NCI-H345 (cell line): ENCODE measurements at places on chromosomes 4 and X.

- DNase-seq = no peak
Observed at GRCh38 chr4:17535906-17536305, 20.9 kb downstream of the CLRN2 start.

- no peak for DNase-seq
Observed at GRCh38 chr4:81666491-81666890, 194.8 kb upstream of the RASGEF1B start.

- no peak for DNase-seq
Observed at GRCh38 chr4:60709061-60709460, 491.1 kb upstream of the ADGRL3 start.

DNA sequence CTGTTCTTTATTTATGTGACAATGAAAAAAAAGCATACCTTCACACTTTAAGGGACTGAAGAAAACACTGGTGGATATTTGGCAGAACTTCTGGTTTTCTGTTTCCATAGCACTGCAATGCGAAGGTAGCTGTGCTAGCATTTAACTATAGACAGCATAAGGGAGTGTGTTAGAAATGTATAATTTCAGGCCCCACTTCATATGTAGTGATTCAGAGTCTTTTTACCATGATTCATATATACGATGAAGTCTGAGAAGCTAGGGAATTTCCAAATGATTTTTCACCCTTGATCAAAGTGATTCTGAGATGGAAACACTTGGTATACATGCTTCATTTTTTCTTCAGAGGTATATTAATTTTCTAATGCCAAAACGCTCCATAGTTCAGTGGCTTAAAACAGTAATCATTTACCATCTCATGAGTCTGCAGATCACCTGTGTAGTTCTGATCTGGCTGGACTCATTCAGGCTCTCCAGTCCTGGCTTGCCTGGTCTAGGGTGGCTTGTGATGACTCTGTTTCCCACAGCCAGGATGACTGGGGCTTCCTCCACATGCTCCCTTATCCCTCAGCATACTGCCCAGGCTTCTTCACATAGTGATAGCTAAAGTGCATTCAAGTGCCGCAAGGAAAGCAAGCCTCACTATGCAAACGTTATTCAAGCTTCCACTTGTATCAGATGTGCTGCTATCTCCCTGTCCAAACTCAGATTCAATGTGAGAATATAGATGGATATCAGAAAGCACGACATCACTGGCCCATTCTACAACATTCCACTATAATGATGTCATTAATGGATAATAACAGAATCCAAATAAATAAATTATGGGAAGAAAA lies 790.1 kb downstream of the TECRL start:
- no peak for DNase-seq

DNA sequence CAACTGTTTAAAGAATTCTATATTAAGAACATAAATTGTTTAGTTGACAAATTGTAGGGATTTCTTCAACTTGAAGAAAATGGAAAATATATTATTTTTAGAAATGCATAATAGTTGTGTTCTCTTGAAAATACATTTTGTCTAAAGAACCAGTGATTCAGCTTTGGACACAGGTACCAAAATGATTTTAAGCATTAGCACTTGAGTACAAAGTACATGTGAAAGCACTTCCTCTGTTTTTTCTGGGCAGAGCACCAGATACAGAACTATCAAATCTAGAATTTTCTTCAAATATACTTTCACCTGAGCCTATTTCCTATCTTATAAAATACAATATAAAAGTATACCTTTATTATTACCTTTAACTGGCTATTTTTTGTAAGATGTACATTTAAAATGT lies 539.8 kb downstream of the ADGRL3 start:
- DNase-seq = no peak
